ENCODE measurements at places on chromosomes 13 and 19.

DNA sequence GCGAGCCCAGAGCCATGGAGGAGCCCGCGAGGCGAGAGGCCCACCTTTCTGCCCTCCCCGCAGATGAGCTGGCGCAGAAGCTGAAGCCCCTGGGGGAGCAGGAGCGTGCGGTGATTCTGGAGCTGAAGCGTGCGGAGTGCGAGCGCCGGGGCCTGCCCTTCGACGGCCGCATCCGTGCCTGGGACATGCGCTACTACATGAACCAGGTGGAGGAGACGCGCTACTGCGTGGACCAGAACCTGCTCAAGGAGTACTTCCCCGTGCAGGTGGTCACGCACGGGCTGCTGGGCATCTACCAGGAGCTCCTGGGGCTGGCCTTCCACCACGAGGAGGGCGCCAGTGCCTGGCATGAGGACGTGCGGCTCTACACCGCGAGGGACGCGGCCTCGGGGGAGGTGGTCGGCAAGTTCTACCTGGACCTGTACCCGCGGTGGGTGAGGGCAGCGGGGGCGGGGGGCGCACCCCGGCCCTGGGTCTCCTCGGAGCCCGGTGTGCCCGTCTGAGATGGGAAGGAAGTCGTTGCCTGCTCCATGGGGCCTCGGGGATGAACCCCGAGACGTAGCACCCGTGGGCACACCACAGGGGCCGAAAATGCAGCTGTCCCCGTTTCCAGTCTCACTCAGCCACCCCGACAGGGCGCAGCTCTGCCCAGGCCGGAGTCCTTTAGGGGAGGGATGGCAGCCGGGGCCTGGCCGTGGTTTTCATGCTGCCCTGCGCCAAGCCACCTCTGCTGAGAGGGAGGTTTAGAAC, 12.1 kb upstream of the ZNF554 start:
- DNase-seq: no peak

GRCh38 chr13:25846222-25846984, 205.4 kb downstream of the SHISA2 start:
- DNase-seq: no peak

DNA sequence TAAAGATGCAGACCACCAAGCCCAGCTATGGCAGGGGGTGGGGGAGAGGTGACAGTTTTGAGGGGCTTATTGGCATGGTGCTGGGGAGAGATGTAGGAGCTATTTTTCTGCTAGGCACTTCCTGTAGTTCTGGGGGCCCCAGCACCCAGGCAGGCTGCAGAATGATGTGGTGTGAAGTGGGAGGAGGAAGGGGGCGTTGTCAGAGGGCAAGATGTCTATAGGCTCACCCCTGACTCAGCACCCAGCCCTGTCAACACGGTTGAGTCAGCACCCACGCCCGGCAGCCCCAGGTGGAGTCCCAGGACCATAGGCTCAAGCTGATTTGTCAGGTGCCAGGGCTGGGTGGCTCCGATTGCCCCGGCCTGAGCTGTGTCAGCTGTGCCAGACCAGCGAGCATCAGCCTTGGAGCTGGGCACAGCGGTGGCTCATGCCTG, 5.8 kb downstream of the KLF2 start:
- DNase-seq: peak; percentile 92

DNA sequence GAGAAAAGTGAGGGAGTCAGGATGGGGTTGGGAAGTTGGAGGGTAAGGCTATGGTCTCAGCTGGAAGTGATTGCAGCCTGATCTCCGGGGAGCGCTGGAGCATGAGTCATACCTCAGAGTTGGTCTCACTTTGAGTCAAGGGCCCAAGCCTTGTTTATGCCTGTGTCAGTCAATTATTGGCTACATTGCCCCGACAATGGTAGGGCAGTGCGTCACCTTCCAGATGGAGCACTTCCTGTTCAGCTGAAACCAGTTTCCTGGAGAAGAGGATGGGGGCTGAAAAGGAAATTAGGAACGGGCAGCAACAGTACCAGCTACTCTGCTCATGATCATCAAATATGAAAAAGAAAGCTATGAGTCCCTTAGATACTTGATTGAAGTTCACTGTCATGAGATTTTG, 60.4 kb downstream of the ADGRE1 start:
- DNase-seq: peak; percentile 6

GRCh38 chr13:43895940-43896339, 16.2 kb downstream of the LACC1 start:
- DNase-seq: no peak

Data from activated CD4-positive, alpha-beta T cell treated with anti-CD3 and anti-CD28 coated beads, Interleukin-2, amount 50 U/mL, for 24 hours (primary cell).